ENCODE measurements at places on chromosomes 11 and 22. TPM values are rescaled to one million over a fixed set of nuclear protein-coding genes. Genes with fewer than 3 reads are reported as not detected.

DNA sequence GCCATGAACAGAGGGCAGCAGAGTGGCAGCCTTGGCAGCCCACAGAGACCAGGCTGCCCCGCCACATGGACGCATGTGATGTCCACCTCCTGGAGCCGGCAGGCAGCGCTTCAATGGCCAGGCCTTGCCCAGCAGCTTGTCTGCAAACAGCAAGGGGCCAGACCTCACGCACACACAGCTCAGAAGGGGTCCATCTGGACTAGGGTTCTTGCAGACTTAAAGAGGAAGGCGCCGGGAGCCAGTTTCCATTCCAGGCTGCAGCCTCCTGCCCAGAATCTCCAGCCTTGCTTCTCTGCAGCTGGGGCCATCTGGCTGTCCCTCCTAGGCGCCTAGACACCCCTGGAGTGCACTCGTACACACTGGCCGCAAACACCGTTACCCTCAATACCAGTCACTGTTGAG, 91.9 kb upstream of the TMEM45B start:
- DNase-seq: no peak

- DNase-seq: no peak
Observed at GRCh38 chr11:32529994-32530588, 53.5 kb upstream of the EIF3M start.

The EI24 gene
- total RNA-seq: 19.2 TPM

DNA sequence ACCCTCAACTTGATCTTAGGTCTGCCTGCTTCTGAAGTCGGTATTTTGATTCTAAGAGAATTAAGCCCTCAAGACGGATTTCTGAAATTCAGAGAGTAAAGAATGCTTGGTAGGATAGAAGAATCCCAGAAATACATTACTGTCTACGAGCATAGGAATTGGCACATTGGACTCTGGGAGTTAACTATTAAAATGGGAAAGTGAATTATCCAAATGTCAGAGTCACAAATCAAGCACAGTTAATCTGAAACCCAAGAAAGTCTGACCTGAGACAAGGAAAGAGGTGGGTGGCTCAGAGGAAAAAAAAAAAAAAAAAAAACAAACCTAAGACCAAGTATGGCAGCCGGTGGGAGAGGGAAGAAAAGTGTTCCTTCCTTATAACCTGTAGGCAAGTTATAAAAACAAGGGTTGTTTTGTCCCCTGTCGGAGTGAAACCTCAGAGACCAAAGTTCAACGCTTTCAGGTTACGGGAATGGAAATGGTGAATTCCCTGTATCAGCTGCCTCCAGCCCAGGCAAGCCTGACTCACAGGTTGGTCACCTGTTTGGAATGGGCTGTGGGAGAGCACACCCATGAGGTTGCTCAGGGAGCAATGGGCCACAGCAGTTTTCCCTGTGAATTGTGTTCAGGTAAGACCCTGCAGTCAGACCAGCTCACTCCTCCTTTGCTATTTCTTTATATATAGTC, 139.0 kb downstream of the ETS1 start:
- DNase-seq: no peak
